Natural killer cell (primary cell): ENCODE measurements at places on chromosomes 5 and 9. TPM values are rescaled to one million over a fixed set of nuclear protein-coding genes. Genes with fewer than 3 reads are reported as not detected.

Gene TRPM6
- total RNA-seq, result not detected

Gene KIF4B
- total RNA-seq, result not detected

Gene SLC9A3
- total RNA-seq, result 0.73 TPM

Gene ODF2
- total RNA-seq, result 37.5 TPM

Gene PLPP6
- total RNA-seq, result 5.6 TPM

Gene SEMA5A
- not detected for total RNA-seq

Gene PHF2
- 28.1 TPM for total RNA-seq

Gene ADAMTS2
- total RNA-seq, result 0.28 TPM

Gene C5orf58
- not detected for total RNA-seq

Gene IRX2
- not detected for total RNA-seq

DNA sequence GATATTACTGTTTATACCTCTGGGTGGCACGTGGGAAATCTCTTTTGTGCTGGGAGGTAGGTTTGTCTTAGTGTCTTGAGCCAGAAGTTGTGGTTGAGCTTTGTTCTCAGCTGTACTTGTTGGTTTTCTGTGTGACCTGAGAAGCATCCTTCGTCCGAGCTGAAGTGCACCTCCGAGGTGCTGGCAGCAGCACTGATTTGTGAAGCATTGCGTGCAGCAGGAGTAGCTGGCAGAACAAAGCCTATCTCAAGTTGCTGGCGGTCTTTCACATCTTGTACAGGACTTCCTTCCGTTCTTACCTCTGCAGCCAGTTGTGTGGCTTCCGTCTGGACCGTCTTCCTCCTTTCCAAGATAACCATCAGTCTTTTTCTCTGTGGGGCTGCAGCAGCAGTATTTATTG lies 4.3 kb downstream of the PRRC2B start:
- H3K4me1 ChIP-seq, result peaks cover 80% of the 10 kb centered on the region
- H3K27me3 ChIP-seq, result no peaks in the 10 kb centered on the region
- peaks cover 4% of the 10 kb centered on the region for H3K36me3 ChIP-seq
- DNase-seq, result peak; percentile 37

DNA sequence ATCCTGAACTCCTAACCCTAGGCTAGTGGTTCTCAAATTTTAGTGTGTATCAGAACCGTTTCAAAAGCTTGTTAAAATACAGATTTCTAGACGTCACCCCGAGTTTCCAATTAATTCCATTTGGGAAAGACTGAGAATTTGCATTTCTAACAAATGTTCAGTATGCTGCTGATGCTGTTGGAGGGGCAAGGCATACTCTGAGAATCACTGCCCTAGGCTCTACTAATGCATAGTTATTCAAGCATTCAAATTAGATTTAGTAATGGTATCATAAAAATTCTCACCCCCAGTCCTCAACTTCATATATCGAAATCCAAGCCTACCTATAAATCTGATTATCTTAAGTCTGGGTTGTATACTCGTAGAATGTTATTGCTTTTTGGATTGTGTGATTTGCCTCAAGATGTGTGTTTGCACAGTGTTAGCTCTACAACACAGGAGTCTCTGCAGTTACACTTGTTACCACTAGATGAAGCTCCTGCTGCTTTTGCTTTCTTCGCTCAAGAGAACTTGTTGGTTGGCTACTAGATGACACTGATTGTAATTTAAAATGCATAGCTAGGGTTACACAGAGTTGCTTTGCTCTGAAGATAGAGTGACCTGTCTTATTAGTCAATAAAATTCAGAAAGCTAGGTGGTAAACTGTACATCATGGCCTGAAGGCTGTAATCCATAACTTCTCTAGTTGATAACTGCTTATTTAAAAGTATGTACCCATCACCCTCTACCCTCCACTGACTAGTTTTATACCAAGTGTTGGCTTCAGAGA lies 7.5 kb upstream of the ERAP2 start:
- no peaks in the 10 kb centered on the region for H3K36me3 ChIP-seq
- no peaks in the 10 kb centered on the region for H3K27me3 ChIP-seq
- DNase-seq, result peak; percentile 78
- H3K27ac ChIP-seq, result no peak overlapping the region

GRCh38 chr9:113309204-113309813 lies 6.1 kb upstream of the RNF183 start:
- H3K27ac ChIP-seq, result no peak overlapping the region
- DNase-seq, result peak; percentile 63
- H3K4me3 ChIP-seq, result no peak overlapping the region
- no peaks in the 10 kb centered on the region for H3K4me1 ChIP-seq

GRCh38 chr5:120794121-120794520 lies 330.0 kb downstream of the PRR16 start:
- no peaks in the 10 kb centered on the region for H3K4me1 ChIP-seq
- no peaks in the 10 kb centered on the region for H3K36me3 ChIP-seq
- no peak for DNase-seq

DNA sequence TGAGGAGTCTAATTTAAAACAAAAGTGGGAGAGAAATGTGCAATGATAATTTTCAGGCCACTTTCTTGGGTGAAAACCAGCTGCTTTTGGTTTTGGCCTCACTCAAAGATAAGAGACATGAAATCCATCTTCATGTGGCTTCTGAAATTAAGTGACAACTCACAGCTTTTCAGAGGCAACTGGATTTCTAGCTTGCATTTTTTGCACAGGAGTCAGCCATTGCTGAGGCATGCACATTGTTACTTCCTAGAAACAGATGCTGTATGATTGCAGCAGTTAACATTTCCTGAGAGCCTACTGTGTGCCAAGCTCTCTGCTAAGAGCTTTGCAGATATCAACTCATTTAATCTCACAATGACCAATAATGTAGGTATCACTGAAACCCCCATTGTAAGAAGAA lies 562.6 kb downstream of the NR2F1-AS1 start:
- no peaks in the 10 kb centered on the region for H3K36me3 ChIP-seq
- H3K27me3 ChIP-seq, result no peaks in the 10 kb centered on the region

DNA sequence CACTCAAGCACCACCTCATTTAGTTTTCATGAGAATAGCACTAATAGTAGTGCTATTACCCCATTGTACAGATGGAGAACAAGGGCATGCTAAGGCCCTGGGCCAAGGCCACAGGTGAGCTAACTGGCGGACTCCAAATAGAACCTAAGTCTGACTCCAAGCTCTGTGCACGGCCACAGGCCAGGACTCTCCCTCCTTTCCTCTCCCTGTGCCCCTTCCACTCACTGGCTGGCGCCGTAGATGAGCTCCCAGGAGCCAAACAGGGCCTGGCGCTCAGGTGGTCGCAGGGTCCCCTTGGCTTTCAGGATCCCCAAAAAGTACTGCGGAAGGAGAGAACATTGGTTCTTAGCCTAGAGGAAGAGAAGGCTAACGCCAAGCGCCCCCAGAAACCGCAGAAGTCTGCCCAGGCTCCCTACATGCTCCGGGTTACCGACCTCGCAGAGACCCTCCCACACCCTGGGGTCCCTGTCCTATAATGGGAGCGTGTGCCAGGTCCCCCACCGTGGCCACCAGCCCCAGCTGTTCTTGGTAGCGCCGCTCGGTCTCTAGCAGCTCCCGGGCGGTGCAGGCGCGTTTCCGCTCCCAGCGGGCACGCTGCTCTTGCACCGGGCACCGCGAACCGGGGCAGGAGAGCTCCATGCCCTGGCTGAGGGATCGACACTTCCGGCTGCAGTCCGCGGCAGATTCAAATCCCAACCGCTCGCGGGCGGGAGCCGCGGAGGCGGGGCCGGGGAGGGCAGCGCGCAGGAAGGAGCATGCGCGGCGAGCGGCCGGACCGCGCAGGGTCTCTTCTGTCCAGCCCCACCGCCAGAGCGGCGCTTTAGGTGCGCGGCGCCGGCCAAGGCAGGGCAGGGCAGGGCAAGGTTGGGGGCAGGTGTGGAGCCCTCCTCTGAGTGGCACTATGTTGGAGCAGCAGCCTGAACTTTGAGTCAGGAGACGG lies at the start of gene ARHGEF39:
ARHGEF39 (minus strand) TSS at position 665 of the 940 bp plus-strand sequence; CDS start at position 639, 26 bp downstream.
- no peaks in the 10 kb centered on the region for H3K27me3 ChIP-seq
- H3K36me3 ChIP-seq, result peaks cover 13% of the 10 kb centered on the region
- peaks cover 57% of the 10 kb centered on the region for H3K4me1 ChIP-seq
- DNase-seq, result peak; percentile 62

- H3K27ac ChIP-seq, result no peak overlapping the region
- no peak overlapping the region for H3K4me3 ChIP-seq
- no peaks in the 10 kb centered on the region for H3K4me1 ChIP-seq
- H3K36me3 ChIP-seq, result no peaks in the 10 kb centered on the region
- H3K27me3 ChIP-seq, result no peaks in the 10 kb centered on the region
Measured at GRCh38 chr5:168469816-168470215, 16.5 kb upstream of the RARS1 start.

DNA sequence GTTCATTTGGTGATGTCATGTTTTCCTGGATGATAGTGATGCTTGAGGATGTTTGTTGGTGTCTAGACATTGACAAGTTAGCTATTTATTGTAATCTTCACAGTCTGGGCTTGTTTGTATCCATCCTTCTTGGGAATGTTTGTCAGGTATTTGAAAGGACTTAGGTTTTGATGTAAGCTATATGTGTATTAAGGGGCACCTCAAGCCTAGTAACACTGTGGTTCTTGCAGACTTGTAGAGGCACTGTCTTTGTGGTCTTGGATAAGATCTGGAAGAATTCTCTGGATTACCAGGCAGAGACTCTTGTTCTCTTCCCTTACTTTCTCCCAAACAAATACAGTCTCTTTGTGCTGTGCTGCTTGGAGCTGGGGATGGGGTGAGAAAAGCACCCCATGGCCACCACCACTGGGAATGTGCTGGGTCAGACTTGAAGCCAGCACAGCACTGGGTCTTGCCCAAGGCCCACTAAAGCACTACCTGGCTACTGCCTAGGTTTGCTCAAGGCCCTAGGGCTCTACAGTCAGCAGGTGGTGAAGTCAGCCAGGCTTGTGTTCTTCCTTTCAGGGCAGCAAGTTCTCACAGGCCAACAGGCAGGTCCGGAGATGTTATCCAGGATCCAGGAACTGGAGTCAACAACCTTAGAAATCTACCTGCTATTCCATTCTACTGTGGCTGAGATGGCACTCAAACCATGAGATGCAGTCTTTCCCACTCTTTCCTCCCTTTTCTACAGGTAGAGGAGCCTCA lies 49.3 kb upstream of the GNA14 start:
- no peak overlapping the region for H3K27ac ChIP-seq
- no peaks in the 10 kb centered on the region for H3K36me3 ChIP-seq
- no peaks in the 10 kb centered on the region for H3K27me3 ChIP-seq
- no peak for DNase-seq

GRCh38 chr9:69443178-69443577 lies 118.2 kb downstream of the ENTREP1 start:
- H3K36me3 ChIP-seq, result no peaks in the 10 kb centered on the region
- no peak for DNase-seq
- no peak overlapping the region for H3K27ac ChIP-seq
- no peak overlapping the region for H3K4me3 ChIP-seq
- no peaks in the 10 kb centered on the region for H3K27me3 ChIP-seq

- no peak overlapping the region for H3K4me3 ChIP-seq
- no peak for DNase-seq
- H3K27ac ChIP-seq, result no peak overlapping the region
- H3K27me3 ChIP-seq, result no peaks in the 10 kb centered on the region
- H3K4me1 ChIP-seq, result peaks cover 4% of the 10 kb centered on the region
Measured at GRCh38 chr5:109703829-109704228, 14.1 kb downstream of the MAN2A1 start.

- no peak overlapping the region for H3K4me3 ChIP-seq
- no peaks in the 10 kb centered on the region for H3K27me3 ChIP-seq
- no peaks in the 10 kb centered on the region for H3K36me3 ChIP-seq
- H3K27ac ChIP-seq, result no peak overlapping the region
- no peaks in the 10 kb centered on the region for H3K4me1 ChIP-seq
Measured at GRCh38 chr5:123157791-123158581, 68.9 kb downstream of the PRDM6 start.

DNA sequence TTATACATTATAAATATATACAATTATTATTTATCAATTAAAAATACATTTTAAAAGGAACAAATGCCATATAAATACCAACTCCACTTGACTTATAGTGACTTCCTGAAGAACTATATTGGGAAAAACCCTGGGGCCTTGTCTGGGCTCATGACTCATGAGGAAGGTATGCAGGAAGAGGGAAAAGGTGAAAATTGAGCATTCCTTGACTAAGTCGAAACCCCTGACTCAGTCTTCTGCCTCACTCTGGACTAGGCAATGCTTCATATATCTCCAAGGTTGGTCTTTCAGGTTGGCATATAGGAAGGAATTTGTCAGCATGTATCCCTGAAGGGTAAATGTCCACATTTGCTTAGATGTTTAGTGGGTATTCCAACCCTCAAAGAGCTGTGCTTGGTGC lies 78.5 kb downstream of the SH3TC2 start:
- no peak for DNase-seq
- H3K27ac ChIP-seq, result no peak overlapping the region
- no peak overlapping the region for H3K4me3 ChIP-seq

DNA sequence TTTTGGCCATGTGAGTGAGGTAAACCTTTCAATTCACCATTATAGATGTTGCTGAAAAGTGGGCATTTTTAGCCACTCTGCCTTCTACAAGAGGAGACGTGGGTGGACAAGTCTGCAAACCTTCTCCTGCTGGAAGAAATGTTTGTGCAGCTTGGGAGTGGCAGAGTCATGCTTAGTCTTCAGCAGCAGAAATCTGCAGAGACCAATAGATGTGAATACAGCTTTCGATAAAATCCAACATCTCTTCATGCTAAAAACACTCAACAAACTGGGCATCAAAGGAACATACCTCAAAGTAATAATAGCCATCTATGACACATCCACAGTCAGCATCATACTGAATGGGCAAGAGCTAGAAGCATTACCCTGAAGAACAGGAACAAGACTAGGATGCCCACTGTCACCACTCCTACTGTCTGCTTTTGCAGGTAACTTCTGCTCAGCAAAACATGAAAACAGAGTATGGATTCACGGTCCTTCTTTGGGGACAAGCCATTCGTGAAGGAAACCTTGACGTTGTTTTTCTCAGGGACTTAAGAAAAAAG lies 91.3 kb downstream of the RALGPS1 start:
- H3K4me1 ChIP-seq, result peaks cover 13% of the 10 kb centered on the region
- H3K4me3 ChIP-seq, result no peak overlapping the region
- peak overlapping the region; percentile 3 for H3K27ac ChIP-seq
- no peaks in the 10 kb centered on the region for H3K36me3 ChIP-seq
- no peak for DNase-seq
